ENCODE measurements at places on chromosomes 2 and 18. TPM values are rescaled to one million over a fixed set of nuclear protein-coding genes. Genes with fewer than 3 reads are reported as not detected.
A peak's percentile ranks its signal among the peaks of the same experiment; 100 is the strongest.

DNA sequence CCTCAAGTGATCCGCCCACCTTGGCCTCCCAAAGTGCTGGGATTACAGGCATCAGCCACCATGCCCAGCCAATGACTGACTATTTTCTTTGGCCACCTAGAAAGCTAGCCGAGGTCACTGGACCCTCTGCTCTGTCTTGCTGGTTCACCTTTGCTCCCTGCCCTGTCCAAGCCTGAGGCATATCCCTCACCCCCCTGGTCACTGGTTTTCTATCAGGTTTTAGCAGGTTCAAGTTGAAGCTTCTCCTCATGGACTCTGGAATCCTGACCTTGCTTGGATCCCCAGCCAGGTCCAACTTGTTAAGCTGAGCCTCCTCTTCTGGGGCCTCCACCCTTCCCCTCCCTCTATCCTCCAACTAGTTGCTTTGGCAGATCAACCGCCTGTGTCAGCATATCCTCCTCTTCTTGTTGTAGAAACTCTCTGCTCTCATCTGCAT lies 33.4 kb downstream of the PAX8 start:
- DNase-seq: no peak

- DNase-seq: peak; percentile 70
Measured at GRCh38 chr18:51727780-51728179, 530.3 kb upstream of the MEX3C start.

DNA sequence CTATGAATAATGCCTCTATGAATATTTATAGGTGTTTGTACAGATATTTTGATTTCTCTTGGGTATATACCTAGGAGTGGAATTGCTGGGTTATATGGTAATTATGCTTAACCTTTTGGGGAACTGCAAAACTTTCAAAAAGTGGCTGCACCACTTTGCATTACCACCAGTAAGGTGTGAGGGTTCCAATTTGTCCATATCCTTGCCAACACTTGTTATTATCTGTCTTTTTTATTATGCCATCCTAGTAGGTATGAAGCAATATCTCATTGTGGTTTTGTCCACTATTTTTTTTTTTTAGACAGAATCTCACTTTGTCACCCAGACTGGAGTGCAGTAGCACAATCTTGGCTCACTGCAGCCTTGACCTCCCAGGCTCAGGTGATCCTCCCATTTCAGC lies 112.2 kb upstream of the FBXO11 start:
- DNase-seq: no peak

The RNF144A gene
- 1.1 TPM for total RNA-seq
